ENCODE measurements at places on chromosomes 2 and 18.

GRCh38 chr18:8468921-8469335, 140.3 kb upstream of the RAB12 start:
- no peak for DNase-seq

DNA sequence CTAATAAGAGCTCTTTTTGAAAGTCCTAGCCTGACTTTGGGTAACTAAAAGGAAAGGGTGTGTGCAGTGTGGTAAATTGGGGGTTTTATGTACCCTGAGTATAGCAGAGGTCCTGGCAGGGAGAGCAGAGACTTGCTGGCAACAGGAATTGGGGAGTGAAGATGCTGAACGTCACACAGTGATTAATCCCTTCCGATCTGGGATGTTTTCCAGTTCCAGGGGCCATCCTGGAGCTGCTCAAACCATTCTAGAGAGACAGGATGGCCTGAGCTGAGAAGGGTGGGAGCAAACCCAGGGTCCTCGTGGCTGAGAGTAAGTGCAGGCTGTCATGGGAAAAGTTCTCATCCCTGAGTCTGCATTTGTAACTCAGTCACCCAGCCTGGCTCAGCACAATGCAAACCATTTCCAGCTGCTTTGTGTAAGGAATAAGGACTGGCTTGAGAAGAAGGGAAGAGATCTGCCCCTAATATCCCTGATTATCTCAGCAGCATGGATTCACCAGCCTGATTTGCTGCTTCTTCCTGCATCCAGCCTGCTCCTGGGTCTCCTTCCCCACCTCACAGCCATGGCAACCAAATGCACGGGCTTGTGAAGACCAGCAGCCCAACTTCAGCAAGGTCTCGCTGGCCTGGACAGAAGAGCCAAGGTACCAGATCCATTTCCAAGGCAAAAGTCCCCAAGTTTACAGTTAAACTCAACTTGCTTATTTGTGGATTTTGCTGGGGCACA, 47.1 kb upstream of the CELF4 start:
- DNase-seq = no peak

GRCh38 chr2:20139407-20140172, 85.3 kb downstream of the SDC1 start:
- no peak for DNase-seq

- DNase-seq = no peak
Measured at GRCh38 chr2:113175042-113175628, 1.4 kb downstream of the PSD4 start.

- no peak for DNase-seq
Measured at GRCh38 chr2:10524851-10525572, 76.9 kb upstream of the ODC1 start.

- DNase-seq = no peak
Measured at GRCh38 chr2:216486708-216487107, 11.9 kb upstream of the RPL37A start.

GRCh38 chr2:235149736-235150135, 197.9 kb downstream of the SH3BP4 start:
- DNase-seq = no peak
